ENCODE measurements at places on chromosomes 6 and 20.
A peak's percentile ranks its signal among the peaks of the same experiment; 100 is the strongest.

DNA sequence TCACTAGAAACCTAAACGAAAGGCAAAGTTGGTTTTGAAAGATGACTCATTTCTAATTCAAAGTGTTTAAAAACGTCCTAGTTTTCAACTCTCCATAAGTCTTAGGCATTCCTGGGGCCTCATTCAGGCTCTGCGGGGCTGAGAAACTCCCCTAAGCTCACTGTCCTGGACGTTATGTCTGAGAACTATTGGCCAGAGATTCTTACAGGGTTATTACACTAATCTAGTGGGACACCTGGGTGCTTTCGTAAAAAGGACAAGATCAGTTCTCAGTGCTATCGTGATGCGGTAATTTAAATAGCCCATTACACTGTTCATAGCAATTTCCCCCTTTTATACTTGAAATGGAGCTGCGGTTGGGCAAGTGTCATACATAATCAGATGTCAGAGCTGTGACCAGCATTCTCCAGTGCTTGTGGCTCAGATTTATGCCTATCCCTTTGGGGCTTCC is 280.9 kb downstream of the QKI start:
- no peak for DNase-seq

GRCh38 chr6:168648240-168649125 is 207.5 kb downstream of the SMOC2 start:
- DNase-seq = no peak

- no peak for DNase-seq
Measured at GRCh38 chr6:129793447-129793846, 67.7 kb downstream of the TMEM244 start.

DNA sequence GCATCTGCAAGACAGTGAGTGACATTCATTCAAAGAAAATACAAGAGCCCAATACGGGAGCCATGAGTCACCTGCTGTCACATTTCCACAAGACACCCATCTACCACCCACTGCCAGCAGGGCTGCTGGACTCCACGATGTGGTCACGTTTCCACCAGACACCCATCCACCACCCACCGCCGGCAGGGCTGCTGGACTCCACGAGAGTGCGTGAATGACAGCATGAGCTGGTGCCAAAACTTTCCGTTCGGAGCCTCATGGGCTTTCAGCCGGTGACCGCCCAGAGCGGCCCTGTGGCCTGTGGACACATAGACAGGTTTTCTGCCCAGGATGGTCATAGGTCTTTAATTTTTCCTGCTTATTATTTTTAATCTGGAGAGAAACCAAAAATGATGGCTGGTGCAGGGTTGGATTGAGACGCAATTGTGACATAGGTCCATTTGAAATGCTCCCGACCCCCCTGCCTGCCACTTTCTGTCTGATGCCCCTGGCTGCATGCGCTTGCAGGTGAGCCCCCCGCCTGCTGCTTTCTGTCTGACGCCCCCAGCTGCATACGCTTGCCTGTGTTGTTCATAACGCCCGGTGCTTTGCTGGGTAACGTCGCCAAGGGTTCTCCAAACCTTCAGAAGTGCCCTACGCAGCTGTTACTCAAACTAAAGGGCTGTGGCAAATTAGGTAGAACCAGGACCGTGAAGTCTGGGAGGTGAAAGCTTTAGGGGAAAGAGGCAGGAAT is 59.1 kb upstream of the SMOC2 start:
- no peak for DNase-seq

DNA sequence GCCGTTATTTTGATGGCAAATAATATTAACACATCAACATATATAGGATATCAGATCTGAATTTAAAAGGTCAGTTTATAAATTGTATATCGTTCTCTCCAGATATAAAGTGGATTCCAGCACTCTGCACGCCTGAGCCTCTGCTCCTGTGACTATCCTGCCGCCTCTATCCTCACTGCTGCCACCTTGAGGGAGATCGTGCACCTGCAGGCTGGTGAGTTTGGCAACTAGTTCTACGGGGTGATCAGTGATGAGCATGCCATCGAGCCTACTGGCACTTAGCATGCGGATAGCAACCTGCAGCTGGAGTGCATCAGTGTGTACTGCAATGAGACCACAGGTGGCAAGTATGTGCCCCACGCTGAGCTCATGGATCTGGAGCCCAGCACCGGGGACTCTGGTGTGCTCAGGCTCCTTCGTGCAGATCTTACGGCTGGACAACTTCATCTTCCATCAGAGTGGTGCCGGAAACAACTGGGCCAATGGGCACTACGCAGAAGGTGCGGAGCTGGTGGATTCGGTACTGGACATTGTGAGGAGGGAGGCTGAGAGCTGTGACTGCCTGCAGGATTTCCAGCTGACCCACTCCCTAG is 84.9 kb downstream of the FBXO5 start:
- DNase-seq = peak; percentile 44

DNA sequence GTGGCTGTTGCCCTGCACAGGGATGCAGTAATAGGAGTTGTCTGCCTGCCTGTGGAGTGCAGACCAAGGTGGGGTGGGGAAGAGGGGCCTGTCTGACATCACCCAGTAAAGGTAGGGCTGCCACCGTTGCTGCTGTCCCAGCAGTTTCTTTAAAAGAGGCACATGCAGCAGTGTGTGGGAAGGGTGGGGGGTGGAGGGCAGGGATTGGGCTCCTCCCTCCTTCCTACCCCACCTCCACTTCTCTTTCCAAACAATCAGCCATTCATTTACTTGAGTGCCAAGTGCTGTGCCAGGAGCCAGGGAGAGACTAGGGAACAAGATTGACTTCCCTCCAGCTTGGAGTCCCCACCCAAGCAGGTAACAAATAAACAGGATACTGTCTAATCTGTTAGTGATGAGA is 66.8 kb upstream of the MYL9 start:
- DNase-seq = no peak

- DNase-seq = no peak
Measured at GRCh38 chr6:20173833-20174792, 38.2 kb downstream of the MBOAT1 start.

GRCh38 chr20:58342104-58342945 is 32.8 kb downstream of the RAB22A start:
- DNase-seq = no peak

DNA sequence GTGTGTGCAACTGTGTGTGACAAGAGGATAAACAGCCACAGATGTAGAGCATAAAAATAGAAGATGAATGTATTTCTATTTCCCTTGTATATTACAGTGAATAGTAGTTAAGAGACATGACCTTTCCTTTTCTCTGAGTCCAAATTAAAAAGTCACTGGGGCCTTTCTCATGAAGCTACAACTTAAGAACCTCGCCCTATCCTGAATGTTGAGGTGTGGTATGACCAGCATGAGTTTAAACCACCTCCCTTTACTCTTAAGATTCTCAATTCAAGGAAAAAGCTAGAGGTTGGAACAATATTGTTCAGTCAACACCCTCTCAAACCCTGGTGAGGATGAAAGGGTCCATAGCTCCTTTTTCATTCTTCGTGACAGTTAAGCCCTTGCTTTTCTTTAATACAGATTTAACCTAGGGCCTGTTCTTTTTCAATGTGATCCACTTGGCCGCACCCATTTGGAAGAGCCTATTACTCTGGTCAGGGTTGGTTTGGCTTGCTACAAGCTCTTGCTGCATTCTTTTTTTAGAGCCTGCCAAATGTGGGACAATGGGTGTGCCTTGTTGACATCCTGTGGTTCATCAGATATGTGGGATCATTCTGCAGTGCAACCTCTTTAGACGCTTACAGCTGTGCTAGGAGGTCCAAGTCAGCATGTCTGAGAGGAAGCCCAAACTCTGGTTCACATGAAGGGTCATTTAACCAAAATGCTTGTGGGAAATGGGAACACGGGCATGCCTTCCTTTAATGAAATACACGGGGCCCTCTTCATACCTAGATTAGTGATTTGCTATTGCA is 290.0 kb downstream of the HAO1 start:
- no peak for DNase-seq

- no peak for DNase-seq
Measured at GRCh38 chr6:149938571-149939355, 3.1 kb upstream of the ULBP2 start.

- DNase-seq = no peak
Measured at GRCh38 chr6:169200893-169201514, 52.6 kb downstream of the THBS2 start.

DNA sequence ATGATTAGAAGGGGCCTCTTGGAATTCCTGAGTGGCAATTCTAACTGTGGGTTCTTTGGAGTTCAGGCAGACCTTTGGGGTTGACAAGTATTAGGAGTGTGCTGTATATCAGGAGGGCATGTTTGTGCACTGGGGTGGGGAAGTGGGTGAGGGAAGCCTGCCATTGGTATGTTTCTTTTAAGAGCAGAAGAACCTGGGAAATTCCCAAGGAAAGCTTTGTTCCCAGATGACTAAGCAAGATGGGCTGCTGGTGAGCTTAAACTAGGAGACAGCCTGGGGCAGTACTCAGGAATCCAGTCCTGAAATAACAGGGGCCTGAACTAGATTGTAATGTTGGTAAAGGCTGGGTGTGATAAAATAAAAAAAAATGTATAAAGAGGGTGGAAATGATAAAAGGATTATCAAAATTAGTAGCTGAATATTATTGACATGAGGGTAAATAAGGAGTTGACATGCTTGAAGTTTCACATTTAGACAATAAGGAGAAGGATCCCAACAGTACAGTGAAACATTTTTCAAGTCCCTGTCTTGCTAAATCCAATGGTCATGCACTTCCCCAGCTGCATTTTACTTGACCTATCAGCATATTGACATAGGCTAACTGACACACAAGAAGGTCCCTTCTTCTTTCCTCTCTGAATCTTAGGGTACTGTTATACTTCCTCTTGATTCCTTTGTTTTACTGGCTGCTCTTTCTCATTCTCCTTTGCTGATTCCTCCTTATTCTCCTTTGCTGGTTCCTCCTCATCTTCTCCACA is 18.4 kb upstream of the IFNGR1 start:
- no peak for DNase-seq

- no peak for DNase-seq
Measured at GRCh38 chr6:40988634-40989033, 50.4 kb downstream of the UNC5CL start.

- DNase-seq = no peak
Measured at GRCh38 chr6:101760843-101761621, 367.5 kb downstream of the GRIK2 start.

DNA sequence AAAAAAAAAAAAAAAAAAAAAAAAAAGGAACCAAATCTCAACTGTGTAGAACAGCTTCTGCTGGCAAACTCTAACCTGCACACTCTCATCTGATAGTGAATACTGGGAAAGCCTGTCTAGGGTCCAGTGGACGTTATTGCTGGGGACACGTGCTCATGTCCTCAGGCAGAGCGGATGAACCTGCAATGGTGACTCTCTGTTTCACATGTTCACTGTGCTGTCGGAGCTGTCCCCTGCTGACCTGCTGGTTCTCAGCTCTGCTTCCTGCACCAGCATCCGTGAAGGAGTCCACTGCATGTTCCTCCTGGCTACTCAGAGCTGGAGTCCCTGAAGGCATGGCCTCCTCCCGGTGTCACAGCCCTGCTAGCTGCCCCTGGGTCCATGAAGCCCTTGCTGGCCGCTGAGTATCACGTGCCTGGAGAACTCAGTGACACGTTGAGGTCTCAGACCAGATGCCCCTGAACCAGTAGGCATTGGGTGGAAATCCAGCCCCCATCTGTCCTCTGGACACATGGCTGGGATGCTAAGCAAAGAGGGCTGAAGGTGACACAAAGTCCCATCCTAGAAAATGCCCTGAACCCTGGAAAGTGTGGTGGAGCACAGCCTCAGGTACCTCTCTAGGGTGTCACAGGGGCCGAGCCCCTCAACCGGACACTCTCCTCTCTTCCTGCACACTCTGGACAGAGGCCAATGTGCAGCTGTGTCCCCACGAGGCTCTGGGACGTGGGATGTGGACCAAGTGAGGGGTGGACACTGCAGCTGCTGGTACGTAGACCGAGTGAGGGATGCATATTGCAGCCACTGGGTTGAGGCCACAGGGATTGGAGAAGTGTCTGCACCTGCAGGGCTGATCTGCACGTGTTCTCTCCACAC is 54.9 kb upstream of the FRMD1 start:
- no peak for DNase-seq

DNA sequence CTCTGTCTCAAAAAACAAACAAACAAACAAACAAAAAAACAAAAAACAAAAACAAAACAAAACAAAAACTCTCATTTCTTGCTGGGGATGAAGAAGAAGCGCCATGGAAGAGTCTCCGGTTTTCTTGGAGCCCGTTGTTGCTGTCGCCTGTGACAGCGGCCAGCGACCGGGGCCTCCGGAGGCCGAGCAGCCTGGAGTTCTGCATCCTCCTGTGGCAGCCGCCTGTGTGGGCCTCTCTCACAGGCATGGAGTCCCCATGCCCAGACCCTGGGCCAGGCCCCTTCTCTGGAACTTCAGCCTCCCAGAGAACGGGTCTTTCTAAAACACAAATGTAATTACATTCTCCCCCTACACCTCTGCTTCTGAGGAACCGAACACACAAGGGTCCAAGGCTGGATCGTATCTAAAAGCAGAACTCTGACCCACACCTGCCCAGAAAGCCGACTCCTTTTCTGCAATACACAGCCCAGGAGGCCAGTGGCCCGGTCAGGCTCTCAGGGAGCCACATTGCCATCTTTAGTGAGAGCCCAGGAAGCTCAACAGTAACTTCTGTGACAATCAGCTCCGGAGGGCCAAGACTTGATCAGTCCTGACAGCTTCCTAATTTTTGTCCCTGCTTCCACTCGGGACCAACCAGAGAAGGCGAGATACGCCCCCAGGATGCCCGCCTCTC is 18.5 kb downstream of the DACT2 start:
- no peak for DNase-seq

DNA sequence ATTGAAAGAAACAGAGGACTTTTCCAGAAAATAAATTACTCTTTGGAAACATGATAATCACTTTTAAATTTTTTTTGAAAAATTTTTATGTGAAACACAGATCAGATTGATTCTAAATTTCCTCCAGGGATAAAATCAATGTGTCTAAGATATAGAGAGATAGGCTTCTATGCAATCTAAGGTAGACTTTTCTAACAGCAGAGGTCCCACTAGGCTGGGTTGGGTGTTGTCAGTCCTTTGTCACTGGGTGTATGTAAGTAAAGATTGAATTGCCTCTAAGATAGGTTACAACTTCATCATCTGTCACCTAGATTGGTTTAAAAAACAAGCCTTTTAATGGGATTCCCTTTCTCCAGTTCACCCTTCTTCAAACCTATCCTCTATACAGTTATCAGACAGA is 449.9 kb downstream of the DHX35 start:
- DNase-seq = no peak

- no peak for DNase-seq
Measured at GRCh38 chr6:56242346-56242745, 5.0 kb downstream of the COL21A1 start.

- peak; percentile 59 for DNase-seq
Measured at GRCh38 chr20:34709044-34709830, 5.1 kb downstream of the TP53INP2 start.
